ENCODE measurements at places on chromosomes 5 and 9.

DNA sequence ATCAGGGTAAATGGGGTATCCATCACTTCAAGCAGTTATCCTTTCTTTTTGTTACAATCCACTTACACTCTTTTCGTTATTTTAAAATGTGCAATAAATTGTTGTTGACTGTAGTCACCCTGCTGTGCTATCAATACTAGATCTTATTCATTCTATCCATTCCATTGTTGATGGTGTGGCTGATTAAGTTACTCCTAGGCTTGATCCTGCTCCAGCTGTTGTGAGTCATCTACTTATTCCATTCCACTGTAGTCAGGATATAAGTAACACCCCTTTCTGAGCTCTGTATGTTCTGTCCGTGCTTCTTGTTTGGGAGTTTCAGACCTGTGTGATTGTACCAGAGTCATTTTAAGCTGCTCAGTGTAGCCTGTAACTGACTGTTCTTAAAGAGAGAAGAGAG is 122.5 kb upstream of the RUSC2 start:
- peak; percentile 38 for DNase-seq

GRCh38 chr5:79630444-79630843 is 18.2 kb downstream of the TENT2 start:
- no peak for DNase-seq

DNA sequence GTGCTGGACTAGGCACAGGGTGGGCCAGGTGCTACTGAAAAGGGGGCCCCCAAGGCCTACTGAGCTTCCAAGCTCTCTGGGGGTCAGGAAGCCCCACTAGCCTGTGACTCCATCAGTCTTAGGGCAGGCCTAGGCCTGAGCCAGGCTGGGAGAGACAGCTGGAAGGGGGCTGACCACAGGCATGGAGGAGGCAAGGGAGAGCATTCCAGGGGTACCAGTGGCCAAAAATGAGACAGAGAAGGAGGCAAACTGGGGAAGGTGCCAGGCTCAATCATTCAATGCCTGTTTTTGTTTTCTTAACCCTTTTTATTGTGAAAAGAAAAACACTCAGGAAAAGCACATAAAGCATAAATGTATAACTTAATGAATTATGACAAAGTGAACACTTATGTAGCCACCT is 26.2 kb upstream of the TCF7 start:
- DNase-seq = no peak

DNA sequence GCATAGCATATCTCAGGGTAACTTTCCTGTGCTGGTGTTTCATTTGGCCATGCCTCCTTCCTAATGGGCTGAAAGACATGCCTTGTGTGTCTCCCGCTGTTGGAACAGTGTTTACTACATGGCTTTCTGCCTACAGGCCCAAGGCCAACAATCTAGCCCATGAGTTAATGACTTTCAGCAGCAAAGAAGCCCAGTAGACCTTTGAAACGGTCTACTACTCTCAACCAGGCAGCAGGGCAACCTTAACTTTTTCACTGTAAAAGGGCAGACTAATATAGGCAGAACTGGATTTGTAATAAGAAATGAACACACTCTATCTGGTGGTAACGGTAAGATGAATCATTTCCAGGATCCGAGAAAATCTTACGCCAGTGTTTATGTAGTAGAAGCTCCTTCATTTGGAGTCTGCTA is 21.0 kb downstream of the C5orf15 start:
- DNase-seq = no peak

DNA sequence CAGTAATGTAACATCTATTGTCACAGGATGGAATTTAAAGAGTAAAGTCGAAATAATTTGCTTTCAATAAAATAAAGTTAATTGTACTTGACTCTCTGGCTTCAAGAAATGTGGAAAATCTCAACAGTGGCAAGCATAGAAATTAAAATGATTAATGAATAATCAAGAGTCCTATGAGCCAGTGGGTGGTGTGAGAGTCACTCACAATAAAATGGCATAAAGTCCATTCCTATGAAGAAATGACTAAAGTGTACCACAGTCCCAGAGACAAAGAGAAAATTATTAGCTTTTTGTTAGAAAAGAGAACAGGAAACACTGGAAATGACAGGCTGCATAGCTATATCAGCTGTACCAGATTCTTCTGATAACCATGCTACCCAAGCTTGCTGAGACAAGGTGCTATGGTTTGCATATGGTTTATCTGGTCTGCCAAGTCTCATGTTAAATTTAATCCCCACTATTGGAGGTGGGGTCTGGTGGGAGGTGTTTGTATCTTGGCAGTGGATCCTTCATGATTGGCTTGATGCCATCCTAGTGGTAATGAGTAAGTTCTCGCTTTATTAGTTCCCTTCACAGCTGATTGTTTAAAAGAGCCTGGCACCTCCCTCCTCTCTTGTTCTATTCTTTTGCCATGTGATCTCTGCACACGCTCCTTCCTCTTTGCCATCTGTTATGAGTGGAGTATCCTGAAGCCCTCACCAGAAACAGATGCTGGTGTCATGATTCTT is 647.7 kb upstream of the ITGA1 start:
- no peak for DNase-seq

DNA sequence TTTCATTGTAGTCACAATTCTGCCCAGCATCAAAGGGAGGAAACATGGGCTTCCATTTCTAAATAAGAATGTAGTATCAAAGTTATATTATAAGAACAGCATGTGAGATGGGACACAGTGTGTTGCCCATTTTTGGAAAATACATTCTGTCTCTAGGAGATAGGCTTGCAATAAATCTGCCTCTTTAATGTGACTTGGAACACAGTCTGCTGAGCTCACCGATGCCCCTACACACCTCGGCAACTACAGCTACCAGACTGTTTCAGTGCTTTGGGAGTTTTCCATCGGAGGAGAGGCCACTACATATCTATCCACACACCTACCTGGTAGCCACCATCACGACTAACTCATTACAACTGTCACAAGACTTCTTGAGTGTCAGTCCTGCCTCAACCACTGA is 18.9 kb upstream of the FCHO2 start:
- no peak for DNase-seq

GRCh38 chr5:78447775-78448424 is 87.5 kb downstream of the SCAMP1 start:
- no peak for DNase-seq

- no peak for DNase-seq
These were observed 166.2 kb upstream of the KLF9 start for GRCh38 chr9:70580606-70581195.

- DNase-seq = peak; percentile 80
These were observed 504 bp upstream of the OTP start for GRCh38 chr5:77638763-77639671.

DNA sequence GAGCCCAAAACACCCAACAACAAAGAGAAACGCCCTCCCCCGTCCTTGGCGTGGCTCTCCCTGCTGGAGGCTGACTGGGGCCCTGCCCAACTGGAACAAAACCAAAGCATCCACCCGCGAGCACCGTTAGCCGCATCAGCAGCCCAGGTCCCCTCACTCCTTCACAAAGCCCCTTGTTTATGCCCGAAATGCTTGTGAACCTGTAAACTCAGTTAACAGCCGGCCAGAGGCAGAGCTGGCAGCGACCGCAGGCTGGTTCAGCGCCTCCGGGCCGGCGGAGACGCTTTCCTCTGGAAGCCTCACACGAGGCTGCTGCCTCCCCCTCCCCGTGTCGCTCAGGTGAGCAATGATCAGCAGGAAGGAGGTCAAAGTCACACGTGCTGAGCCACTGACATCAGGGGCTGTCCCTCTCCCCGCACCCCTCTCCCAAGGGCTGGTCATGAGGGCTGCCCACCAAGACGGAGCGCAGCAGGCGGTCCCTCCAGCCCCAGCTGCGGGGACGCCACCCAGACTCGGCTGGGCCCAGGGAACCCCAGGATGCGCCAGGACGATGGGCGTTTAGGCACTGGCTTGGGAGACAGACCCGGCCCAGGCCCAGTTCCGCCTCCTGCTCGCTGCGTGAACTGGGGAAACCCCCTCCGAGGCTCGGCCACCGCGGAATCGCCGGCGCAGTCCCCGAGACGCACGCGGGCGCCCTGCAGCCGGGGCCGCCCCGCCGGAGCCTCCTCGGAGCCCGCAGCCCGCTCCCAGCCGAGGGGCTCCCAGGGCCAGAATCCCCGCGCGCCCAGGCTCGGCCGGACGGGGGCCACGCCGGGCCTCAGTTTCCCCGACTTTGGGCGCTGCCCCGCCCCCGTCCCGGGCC is 563 bp downstream of the SNAPC4 start:
- DNase-seq = peak; percentile 50

DNA sequence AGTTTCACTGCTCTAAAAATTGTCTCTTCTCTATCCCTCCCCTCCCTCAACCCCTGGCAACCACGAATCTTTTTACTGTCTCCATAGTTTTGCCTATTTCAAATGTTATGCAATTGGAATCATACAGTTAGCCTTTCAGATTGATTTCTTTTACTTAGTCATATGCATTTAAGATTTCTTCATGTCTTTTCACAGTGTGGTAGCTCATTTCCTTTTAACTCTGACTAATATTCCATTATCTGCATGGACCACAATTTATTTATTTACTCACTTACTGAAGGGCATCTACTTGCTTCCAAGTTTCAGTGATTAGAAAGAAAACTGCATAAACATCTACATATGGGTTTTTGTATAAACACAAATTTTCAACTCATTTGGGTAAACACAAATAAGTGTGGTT is 372.3 kb downstream of the CDH18 start:
- DNase-seq = no peak

- DNase-seq = no peak
These were observed 27.3 kb downstream of the ANKRD33B start for GRCh38 chr5:10591159-10591558.

DNA sequence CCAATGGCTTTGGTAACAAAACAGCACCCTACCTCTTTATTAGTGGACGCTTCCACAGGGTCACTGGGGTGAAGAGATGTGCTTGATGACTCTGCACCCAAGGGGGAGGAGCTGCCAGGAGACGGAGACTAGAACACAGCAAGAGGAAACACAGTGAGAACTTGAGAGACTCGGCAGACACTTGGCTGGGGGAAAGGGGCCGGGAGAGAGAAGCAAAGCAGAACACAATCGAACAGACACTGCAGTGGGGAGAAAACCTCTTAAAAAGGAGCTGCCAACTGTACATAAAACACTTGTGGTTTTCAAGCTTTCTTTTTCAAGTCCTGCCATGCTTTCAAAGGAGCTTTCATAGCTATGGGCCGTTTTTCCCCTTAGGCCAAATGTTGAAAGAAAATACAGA is 151.0 kb downstream of the ENTREP1 start:
- no peak for DNase-seq

GRCh38 chr5:75584641-75585040 is 26.6 kb upstream of the ANKDD1B start:
- DNase-seq = no peak

GRCh38 chr9:110050925-110051355 is 157.0 kb downstream of the C9orf152 start:
- no peak for DNase-seq

DNA sequence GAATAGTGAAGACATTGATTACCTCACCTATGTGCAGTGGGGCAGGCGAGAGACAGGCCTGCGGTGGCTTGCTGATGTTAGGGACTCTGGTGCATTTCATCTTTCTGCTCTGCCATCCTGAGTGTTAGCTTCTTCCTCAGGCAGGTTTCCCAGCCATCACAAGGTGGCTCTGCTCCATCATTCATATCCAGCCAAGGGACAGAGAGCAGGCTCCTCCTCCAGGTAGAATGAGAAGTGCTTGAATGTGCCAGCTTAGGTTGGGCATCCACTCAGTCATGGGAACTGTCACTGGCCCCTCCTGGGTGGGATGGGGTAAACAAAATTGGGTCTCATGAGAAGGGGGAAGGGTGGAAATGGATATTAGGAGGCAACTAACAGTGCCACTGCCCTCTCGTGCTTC is 24.8 kb downstream of the GPR107 start:
- no peak for DNase-seq

DNA sequence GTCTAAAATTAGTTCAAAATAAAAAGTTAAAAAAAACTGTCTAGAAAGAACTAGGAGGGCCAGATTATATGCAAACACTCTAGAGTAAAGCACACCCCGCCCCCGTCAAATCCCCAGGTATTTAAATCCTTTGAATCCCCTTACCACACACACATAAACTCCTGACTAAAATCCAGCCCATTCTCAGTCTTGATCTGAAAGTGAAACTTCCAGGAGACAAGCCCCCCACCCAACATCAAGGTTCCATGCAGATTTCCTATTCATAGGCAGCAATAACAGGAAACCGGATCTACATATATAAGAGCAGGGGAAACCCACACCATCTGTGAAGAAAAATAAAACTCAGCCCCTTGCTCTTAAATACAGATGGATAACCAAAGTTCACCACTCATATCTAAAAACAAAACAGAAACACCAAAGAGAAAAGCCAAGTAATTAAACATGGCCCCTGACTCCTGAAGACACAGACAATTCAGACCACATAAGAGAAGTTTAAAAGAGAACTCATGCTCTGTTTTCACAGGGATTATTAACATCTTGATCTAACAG is 42.3 kb downstream of the MARCHF3 start:
- no peak for DNase-seq

DNA sequence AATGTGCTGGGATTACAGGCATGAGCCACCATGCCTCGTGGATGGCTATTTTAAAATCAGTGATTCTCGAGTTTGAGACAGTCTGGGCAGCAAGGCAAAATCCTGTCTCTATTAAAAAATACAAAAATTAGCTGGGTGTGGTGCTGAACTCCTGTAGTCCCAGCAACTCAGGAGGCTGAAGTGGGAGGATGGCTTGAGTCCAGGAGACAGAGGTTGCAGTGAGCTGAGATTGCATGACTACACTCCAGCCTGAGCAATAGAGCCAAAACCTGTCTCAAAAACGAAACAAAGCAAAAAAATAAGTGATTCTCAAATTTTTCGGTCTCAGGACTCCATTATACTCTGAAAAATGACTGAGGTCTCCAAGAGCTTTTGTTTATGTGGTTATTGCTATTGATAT is 47.9 kb upstream of the HSPA9 start:
- no peak for DNase-seq

GRCh38 chr9:103104101-103104500 is 109.0 kb downstream of the CYLC2 start:
- no peak for DNase-seq

GRCh38 chr9:79895232-79895631 is 323.5 kb downstream of the TLE4 start:
- no peak for DNase-seq

DNA sequence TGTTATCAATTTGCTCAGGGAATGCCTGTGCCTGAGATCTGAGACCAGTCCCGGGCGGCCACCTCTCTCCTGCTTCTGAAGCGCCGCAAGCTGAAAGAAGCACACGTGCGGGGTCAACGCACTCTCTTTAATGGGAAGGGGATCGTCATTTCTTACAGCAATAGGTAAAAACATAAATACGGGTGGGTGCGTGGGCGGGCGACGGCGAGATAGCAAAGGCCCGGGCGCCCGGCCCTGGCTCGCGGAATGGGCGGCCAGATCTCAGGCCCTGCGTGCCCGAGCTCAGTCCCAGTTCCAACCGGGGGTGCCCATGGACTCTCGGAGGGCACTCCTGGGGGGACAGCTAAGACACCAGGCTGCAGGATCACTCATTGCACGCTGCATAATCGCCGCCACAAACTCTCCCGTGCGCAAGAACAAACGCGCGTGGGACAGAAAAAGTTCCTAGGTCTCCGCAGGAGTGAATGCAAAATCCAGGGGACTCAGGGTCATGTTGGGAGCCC is 3.0 kb downstream of the NKX2-5 start:
- DNase-seq = no peak

All from iPS-NIHi11 (cell line).